Aorta (tissue), 5 donors: ENCODE measurements at places on chromosomes 4 and X.

DNA sequence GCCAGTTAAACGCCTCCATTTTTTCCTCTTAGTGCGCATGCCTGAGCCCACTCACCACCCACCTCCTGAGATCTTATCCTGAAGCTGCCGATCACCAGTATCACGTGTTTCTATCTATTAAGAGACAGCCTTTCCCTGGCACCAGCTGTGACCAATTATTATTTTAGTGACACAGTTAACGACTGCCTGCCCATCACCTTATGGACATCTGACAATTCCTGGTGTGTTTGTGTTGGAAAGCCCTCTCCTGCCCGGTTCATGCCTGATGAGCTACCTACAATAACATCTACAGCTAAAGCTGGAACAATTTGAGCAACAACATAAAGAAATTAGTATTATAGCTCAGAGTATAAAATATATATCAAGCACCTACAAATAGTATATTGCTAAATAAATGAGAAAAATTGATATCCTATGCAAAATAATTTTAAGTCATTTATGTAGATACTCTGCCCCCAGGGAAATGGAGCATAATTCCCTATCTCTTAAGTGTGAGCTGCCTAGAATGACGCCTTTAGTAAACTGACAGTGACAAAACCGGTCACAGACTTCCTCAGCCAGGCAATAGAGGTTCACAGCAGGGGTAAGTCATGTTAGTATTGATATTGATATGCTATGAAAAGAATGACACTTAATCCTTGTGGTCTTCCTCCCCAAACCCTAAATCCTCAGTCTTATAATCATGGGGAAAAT, 862.2 kb downstream of the TRAM1L1 start:
- no peak for DNase-seq

DNA sequence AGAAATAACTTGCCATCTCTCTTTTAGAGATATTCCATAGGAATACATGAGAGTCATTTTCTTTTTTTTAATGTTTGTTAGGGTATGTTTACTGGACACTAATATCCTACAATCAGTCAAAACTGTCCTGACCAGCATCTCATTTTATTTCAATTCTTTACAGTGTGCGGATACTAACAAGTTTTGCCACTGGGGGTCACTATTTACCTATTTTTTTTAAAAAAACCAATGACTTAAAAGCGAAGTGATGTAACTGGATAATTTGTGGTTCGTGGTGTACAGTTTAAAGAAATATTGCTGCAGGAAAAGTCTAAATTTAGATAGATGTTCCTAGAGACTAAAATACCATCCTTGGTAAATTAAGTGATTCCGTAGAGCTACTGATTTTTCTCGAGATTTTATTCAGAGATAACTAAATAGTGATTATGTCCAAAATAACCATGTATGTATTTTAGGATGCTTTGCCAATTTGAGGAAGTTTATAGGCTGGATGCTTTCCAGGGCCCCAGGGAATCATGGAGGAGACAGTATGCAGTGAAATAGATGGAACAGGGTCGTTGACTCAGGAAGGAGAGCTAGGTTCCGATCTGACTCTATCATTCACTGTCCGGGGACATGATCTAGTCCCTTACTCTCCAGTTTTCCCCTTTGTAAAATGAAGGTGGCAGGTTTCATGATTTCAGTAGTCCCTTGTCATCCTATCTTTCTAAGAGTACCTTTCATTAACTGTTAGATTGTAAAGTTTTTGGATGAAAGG, 34.0 kb upstream of the GNPDA2 start:
- DNase-seq: no peak

DNA sequence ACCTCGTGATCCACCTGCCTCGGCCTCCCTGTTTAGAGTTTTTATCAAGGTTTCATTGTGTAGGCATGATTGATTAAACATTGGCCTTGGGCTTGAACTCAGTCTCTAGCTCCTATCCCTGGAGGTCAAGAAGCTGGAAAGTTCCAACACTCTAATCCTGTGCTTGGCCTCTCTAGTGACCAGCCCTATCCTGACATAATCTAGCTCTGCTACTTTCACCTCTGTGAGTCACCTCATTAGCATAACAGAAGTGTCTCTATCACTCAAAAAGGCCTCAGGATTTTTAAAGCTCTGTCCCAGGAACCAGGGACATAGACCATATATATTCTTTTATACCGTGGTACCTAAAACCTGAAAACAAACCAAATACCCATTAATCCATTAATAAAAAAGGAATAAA, 377.5 kb downstream of the CENPC start:
- no peak for DNase-seq

GRCh38 chr4:2537011-2537830, 774 bp downstream of the FAM193A start:
- DNase-seq: peak; percentile 84

DNA sequence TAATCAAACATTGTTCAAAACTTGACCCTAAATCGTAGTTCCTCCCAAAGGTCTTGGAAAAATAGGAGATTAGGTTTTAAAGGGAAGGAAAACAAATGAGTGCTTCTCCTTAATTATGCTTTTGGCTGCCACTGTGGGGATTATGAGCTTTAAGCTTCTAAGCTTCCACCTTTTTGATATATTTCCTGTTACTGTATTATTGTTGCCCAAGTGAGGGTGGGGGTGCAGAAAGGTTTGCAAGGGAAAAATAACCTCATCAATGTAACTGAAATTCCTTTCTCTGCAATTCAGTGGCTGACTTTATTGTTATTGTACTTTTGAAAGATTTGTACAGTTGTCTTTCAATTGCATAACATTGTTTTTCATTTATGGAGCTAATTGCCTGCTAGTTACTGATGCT, 285.1 kb downstream of the FRMPD4 start:
- no peak for DNase-seq

GRCh38 chr4:152485726-152486276, 50.1 kb downstream of the FBXW7 start:
- no peak for DNase-seq

GRCh38 chrX:8981723-8982122, 52.2 kb downstream of the FAM9B start:
- DNase-seq: no peak

GRCh38 chr4:24774452-24774851, 20.9 kb upstream of the SOD3 start:
- no peak for DNase-seq

DNA sequence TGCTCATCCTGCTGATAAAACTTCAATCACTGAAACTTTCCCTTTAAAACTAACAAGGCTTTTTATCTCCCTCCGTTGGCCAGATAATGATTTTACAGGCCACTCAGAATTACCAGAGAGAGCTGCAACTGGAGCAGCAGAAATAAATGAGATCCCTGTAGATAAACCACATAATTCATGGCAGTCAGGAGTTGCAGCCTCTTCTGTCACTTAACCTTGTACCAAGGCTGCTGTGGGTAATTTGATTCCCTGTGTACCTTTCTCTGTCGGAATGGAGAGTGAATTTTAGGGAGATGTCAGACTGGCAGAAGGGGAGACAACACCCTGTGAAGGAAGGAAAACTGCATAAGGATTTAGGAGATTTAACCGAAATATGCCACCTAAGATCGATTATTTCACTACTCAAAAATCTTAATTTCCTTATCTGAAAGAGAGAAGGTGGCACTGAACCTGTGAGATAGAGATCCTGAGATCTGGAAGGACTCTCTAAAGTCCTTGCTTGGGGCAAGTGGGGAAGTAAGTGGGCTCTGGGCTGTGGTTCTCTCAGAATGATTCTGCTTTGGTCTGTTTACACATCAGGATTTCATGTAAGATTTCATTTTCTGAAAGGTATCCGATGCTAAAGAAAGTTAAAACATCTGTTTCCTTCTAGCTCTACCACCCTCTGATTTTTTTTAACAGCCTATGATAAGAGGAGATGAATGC, 14.3 kb upstream of the TSPAN5 start:
- DNase-seq: no peak

GRCh38 chr4:22551550-22551949, 35.7 kb upstream of the ADGRA3 start:
- no peak for DNase-seq

- DNase-seq: no peak
Measured at GRCh38 chr4:24968992-24969391, 56.1 kb upstream of the CCDC149 start.

GRCh38 chrX:19799319-19800182, 87.8 kb downstream of the SH3KBP1 start:
- DNase-seq: no peak

GRCh38 chr4:163194593-163194992, 27.9 kb upstream of the NAF1 start:
- DNase-seq: no peak

- DNase-seq: no peak
Measured at GRCh38 chrX:71489540-71489939, 43.4 kb upstream of the OGT start.

DNA sequence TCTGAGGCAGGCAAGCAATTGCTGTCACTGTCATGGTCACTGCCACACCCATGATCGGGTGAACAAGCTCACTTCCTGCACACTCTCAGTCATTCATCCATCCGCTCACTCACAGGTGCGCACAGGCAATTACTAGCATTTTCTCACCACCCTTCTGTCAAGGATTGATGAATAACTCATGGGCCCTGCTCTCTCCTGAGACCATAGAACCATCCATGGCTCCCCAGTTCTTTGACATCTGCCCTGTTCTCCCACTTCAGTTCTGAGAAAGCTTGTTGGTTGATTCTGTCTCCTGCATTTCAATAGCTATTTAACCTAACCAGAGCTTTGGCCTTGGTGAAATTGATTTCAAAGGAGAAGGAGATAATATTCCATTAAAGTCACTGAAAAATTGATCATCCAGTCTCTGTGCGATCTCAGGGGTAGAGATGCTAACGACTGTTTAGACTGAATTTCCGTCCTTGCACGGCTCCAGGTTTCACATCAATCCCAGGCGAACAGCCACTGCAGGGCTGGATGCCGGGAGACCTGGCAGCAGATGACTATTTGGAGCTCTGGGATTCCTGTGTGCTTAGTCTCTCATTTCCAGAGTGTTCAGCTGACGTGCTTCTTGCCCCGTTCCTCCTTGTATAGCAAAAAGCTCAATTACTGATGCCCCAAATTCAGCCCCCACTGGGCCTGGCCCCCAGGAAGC, 36.9 kb upstream of the ADRA2C start:
- DNase-seq: peak; percentile 67

- DNase-seq: no peak
Measured at GRCh38 chr4:165508372-165509120, 129.7 kb downstream of the CPE start.

DNA sequence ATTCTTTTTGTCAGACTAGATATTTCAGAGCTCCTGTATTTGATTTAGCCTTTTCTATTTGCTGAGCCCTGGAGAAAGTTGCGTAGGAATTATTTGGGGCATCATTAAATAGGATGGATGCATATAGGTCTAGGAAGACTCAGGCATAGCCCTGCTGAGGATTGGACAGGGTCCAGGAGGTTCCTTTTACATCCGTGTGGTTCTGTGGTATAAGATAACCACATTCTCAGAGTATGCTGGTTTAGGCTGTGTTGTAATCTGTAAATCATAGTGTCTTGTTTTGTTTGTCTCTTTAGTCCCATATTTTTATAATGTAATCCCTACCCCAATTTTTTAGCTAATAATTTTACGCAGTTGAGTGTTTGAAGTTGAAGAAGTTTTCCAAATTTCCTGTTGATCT, 513.7 kb downstream of the RPA4 start:
- DNase-seq: no peak

GRCh38 chrX:47194194-47194787, 662 bp downstream of the UBA1 start:
- DNase-seq: no peak

- no peak for DNase-seq
Measured at GRCh38 chr4:21678711-21679110, 269.9 kb downstream of the KCNIP4 start.

- DNase-seq: no peak
Measured at GRCh38 chrX:22122510-22122909, 90.4 kb downstream of the PHEX start.

DNA sequence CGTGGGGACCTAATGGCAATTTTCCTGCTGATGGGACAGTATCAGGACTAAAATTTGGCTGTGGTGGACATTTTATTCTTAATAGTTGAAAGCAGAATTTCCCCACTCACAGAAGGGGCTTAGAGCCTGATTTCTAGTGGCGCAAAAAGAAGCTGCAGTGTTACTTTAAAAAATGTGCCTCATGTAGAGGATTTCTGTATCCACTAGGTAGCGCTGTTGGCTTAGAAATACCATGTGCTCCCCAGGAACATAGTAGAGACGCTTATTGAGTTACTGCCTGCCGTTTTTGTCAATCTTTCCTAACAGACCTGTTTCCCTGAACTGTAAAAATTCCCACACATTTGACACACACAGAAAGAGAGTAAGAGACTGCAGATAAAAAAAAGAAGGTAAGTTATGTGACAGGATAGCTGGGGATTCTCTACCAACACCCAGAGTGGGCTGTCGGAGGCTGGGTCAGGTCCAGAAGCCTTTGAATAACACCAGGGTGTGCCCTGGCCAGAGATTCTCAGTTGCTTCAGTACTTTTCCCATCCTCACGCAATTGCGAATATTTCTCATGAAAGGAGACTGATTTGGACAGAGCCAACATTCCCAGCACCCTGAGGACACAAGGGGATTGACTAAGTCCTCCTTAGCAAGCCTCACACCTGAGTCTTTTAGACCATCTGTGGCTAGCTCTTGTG, 88.4 kb downstream of the ZXDA start:
- no peak for DNase-seq

- DNase-seq: peak; percentile 88
Measured at GRCh38 chr4:38664706-38665401, 855 bp downstream of the KLF3 start.
